ENCODE measurements at places on chromosomes 13 and 19.

DNA sequence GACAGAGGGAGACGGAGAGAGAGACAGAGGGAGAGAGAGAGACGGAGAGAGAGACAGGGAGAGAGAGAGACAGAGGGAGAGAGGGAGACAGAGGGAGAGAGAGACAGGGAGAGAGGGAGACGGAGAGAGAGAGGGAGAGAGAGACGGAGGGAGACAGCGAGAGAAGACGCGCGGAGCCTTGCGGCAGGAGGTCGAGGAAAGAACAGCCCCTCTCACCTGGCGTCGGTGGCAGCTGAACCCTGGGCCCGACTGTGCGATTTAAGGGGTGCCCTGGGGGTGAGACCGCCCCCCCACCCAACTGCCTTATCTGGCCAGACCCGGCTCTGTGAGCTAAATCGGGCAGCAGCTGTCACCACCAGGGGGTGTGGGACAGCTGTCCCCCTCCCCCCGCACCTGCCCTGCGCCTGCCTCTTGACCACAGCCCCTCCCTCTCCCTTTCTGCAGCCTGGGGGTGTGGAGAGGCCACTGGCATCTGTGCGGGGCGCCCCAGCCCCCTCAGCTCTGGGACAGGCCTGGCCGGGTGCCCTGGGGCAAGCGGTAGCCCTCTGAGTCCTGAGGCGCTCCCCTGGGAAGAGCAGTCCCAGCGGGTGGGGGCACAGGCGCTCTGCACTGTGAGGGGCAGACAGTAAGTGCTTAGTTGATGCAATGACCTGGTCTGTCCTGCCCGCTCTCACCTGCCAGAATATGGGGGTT lies 10.8 kb downstream of the JOSD2 start:
- DNase-seq = no peak

DNA sequence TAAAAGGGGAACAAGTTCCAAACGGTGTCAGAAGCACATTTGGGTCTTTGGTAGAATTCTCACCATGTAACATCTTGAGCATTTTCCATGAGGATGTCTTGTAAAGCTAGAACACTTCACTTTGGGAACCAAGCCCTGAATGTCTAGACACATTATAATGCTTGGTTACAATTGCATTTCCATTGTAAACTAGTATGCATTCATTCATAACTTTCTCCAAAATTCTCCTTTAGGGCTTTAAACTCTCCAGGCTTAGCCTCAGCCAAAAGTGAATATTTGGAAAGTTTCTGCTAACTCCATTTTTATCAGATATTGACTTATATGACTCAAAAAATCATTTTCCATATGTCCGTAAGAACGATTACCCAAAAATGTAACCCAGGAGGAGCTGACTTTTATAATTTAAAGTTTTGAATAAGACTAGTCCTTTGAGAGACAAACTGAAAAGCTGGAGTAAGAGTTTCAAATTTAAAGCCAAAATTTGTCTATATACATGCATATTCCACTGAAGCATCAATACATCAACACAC lies 1170.4 kb downstream of the EFNB2 start:
- no peak for DNase-seq

GRCh38 chr13:46536341-46536740 lies 16.6 kb upstream of the LRCH1 start:
- no peak for DNase-seq

DNA sequence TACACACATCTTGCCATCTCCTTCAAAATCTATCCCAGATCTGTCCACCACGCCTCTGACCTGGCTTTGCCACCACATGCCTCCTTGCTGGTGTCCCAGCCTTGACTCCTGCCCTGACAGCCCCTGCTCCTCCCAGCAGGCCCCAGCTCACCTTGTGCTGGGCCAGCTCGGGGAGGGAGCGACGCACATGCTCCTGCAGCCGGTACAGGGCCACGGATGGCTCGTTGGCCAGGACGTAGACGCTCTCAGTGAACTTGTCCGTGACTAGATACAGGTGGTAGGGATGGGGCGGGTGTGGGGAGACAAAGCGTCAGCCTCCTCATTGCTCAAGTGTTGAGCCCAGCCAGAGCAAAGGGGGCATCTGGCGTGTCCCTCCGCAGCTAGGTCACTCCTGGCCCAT lies 5.2 kb downstream of the BORCS8 start:
- no peak for DNase-seq

- peak; percentile 61 for DNase-seq
Observed at GRCh38 chr19:15464394-15465385, at the start of gene RASAL3. RASAL3 (minus strand) TSS chr19:15464544; CDS start chr19:15464358, 186 bp downstream.

GRCh38 chr13:75391432-75392100 lies 90.4 kb downstream of the TBC1D4 start:
- DNase-seq = no peak

DNA sequence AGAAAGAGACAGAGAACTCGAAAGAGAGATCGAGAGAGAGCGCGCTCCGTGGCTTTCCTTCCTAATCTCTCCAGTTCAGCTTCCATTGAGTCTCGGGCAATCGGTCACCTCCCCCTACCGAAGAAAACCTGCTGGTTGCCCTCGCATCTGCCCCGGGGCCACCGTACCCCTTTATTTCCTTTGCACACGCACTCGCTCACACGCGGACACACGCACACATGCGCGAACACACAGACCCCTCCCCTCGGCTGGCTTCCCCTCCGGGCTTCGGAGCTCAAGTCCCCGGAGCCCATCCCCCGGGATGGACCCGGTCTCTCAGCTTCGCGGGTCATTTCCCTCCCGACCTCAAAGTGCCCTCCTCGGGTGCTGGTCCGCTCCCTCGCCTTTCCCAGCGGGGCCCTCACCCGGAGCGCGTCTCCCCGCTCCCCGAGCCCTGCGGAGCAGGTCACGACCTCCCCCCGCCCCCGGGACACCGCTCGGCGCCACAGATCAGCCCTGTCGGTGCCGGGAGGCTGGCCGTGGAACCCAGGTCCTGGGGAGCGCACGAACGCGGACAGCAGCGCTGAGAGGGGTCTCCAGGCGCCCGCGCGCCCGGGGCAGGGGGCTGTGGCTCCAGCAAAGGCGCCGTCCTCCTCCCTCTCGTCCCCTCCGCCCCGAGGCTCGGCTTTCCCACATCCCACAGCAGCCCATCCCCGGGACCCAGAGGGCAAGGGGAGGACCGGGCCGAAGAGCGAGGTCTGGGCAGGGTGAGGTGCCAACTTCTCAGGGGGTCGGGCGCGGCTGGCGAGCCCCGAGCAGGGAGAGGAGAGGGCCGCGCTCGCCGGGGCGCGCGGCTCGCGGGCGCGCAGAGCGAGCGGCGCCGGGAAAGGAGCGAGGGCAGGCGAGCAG lies 1.8 kb downstream of the DACH1 start:
- no peak for DNase-seq

DNA sequence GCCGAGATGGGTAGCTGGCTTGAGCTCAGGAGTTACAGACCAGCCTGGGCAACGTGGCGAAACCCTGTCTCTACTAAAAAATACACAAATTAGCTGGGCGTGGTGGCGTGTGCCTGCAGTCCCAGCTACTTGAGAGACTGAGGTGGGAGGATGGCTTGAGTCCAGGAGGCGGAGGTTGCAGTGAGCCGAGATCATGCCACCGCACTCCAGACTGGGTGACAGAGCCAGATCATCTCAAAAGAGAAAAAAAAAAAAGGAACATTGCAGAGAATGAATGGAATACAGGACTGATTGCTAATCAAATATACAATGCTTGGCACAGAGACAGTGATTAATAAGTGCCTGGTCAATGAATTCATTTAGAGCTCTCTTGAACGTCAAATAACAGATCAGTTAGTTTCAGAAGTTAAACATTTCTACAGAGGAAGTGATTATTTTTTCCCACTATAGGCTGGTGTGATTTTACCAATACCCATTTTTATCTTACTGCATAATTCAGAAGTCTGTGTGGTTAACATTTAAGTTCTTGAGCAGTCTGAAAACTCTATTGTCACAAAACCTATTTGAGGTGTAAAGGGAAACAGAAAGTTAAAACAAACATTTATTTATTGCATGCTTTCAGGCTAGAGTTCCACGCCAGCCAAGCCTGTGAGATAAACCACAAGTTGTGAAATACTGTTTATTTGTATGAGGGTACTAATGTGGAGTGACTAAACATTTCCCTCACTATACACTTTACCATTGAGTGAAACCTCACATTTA lies 7.7 kb upstream of the TBC1D4 start:
- DNase-seq = no peak

DNA sequence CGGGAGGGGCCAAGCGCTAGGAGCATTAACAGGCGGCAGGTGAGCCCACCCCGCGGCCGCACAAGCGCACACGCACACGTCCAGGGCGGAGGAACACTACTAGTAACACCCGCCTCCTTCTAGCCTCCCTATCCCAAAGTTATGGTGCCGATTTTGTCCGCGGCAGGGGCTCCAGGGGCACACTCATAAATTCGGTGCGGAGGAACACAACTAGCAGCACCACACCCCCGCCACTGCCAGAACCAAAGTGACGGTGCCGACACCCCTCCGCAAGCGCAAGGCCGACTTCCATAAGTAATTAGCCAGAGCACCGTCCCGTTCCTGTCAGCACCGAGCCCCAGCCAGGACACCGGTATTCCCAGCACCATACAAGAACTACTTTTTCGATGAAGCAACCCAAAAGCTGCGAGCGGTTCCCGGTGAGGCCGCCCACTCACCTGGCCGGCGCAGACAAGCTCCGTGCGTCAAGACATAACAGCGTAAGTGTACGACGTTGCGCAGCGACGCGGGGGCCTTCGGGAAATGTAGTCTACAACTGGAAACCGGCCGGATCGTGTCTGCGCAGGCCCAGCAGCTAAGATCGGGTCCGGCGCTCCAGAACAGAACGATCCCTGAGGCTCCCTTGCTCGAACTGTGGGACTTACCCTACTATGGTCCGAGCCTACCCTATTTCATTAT lies at the start of the genes ZNF540 and ZNF571:
Gene ZNF540 (plus strand): TSS at position 573 of the 678 bp plus-strand sequence. CDS start 3,572 bp downstream, outside the sequence.
Gene ZNF571 (minus strand): TSS at position 489 of the 678 bp plus-strand sequence. CDS start 8,116 bp downstream, outside the sequence.
- DNase-seq = peak; percentile 82

DNA sequence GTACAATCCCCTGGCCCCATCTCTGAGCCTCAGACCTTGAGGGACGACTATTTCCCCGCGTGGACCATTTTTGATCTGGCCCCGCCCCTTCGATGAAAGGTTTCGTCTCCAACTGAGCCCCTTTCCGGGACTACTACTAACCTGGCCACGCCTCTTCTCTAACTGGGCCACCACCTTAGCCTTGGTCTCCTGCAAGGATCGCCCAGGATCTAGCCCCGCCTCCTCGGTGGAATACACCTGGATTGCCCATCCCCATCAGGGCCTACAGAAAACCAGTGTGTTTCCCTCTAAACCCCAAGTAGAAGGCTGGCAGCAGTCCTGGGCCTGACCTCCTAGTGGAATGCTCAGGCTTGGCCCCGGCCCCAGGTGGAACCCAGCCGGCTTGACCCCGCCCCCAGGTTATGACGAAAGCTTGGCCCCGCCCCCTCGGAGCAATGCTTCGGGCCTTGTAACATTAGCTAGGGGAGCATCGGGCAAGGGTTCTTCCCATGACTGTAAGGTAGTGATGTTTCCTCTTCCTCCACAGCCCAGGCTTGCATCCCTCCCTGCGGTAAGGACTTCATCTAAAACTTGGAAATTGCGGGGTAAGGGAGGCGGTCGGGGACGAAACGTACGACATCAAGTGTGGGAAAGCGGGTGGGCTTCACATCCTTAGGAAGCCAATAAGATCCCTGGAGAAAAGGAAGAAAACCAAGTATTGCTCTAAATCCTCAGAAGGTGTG lies 9.1 kb downstream of the SPACA6 start:
- peak; percentile 41 for DNase-seq

GRCh38 chr19:18263324-18264136 lies 10.7 kb downstream of the IQCN start:
- no peak for DNase-seq

DNA sequence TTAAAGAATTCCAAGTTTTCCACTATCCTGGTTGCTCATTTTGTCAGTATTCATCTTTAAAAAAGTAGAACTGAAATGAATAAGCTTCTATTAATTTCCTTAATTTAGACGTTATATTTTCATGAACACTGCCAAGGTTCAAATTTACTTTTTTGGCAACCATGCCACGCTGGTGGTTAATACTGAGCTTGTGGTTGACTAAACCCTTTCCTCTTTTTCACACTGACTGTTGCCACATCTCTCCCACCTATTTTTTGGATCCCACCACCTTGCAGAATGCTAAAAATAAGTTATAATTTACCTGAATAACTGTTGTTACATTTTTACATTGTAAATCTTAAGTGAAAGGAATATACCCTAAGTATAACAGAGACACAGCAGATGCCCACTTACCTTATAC lies 45.0 kb downstream of the FLT3 start:
- no peak for DNase-seq

GRCh38 chr13:98797456-98797855 lies 45.0 kb upstream of the SLC15A1 start:
- DNase-seq = no peak

DNA sequence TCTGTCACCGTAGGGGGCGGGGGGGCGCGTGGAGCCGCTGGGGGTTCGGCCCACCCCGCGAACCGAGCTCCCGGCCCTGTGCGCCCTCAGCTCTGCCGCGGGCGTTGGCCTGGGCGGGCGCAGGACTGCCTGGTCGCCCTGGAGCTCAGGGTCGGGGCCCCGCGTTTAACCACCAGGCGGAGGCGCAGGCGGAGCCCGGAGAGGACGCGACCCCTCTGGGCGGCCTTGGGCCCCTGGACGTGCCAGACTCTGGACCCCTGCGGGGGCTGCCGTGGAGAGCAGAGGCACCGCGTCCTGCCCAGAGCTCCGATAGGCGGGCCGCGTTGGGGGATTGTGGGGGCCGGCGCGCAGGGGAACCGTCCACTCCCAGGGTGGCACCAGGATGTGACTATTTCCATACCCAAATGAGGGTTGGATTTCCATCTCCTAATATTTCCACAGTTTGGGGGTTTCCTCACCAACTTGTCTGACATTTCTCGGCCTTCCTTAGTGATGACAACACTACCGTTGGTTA lies 13.0 kb upstream of the USP29 start:
- DNase-seq = no peak

- DNase-seq = no peak
Observed at GRCh38 chr19:51114087-51114729, 6.0 kb upstream of the CTU1 start.

DNA sequence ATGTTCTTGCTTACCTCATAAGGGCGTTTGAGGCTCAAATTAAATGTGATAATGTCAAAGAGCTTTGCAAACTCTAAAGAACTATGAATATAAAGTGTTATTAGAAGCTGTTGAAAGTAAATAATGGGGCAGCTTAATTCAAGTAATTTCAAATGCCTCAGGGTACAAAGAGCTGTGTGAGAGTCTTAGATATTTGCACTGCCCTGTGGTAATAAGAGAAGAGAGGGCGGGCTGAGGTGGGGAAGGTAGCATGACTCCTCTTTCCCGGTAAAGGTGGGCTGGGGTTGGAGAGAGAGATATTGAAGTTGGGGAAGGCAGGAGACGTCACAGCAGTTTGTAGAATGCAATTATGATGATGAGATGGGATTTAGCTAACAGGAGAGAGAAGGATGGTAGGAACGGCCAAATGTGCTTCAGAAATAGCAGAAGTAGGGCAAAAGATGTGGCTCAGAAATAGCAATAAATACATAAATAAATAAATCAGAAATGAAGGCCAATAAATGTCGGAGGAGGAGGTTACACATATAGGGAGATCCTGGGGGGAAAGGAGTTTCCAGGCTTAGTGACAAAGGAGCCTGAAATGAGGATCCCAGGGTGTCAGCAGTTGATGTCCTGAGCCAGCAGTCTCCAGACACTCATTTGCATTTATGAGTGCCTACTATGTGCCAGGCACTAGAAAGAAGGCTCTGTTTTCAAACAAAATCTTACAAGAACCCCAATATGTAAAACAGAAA lies 35.7 kb upstream of the RCBTB2 start:
- no peak for DNase-seq

- no peak for DNase-seq
Observed at GRCh38 chr19:15934332-15935078, at the start of gene CYP4F11. CYP4F11 (minus strand) TSS chr19:15934529; CDS start chr19:15934408, 121 bp downstream.
